ENCODE measurements at places on chromosomes 5 and 9.

DNA sequence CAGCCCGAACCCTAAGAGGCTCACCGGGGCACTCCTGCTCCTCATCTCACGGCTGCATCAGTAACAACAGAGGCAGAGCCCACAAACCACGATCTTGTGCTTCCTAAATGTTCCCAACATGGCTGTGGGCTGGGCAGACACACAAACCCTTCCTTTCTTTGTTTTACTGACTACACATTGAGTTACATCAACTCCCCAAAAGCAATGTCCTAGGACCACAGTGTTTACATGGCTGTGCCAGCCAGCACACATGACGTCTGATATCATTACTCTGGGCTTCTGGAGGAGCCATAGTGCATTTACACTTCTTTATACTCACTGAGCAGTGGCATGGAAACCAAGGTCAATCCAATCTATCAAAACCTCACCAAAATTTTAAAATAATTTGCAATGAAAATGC, 101.4 kb downstream of the LHFPL2 start:
- no peak for DNase-seq

GRCh38 chr9:35114840-35115628, 628 bp downstream of the ATOSB start:
- DNase-seq = no peak

DNA sequence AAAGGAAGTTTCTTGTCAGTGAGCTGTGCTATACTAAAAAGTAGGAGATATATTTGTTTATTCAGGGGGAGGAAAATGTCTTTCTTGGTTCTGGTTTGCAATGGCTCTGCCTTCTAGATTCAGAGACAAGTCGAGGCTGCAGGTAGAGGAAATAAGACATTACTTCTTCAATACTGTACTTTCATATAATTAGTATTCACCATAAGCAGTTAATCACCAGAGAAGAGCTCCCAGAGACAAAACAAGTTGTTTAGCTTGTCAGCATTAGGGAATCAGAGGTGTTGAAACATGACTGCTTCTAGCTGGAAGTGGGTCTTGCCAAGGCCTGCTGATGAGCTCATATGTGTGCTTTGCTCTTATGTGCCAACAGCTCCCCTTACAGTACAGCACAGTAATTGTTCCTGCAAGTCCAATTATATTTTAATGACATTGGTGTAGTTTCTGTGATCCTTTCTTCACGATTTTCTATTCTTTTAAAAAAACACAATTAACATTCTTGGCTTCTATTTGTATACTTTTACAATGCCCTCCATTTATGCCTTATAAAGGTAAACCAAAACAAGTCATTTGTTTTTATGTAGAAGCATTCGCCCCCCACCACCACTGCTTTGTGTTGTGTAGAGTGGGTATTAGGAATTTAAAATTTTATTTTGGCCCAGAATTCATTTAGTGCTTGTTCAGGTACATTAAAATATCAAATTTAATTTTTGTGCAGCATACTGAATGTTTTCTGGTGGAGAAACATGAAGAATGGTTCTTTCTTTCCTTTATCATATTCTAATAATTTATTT, 112.2 kb downstream of the RPS23 start:
- DNase-seq = peak; percentile 72

DNA sequence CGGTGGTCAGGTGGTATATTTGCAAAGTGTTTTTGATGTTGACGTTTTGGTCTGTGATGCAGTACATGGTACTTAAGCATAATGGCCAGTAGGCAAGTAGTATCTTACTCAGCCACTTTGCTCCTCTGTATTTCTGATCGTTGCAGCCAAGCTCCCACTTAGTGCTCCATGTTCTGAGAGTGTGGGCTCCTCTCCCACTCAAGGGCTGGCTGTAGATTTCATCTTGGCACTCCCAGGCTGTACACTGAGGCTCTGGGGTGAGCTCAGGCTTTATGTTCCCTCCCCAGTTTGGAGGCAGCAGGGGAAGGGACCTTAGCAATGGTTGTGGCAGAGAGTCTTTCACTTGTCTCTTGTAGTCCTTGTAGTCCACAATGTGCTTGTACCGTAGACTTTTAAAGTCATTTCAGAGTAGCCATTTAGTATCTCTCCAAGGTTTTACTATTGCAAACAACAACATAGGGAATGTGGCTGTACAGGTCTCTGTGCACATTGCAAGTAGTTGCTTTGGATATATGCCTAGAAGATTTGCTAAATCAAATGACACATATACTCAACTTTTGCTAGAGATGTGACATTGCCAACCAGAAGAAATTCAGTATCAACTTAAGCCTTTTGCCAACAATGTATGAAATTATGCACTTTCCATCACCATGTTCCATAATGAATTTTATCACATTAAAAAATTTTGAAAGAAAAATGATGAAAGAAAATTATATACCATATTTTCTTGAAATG, 304.3 kb upstream of the CTNND2 start:
- DNase-seq = no peak

DNA sequence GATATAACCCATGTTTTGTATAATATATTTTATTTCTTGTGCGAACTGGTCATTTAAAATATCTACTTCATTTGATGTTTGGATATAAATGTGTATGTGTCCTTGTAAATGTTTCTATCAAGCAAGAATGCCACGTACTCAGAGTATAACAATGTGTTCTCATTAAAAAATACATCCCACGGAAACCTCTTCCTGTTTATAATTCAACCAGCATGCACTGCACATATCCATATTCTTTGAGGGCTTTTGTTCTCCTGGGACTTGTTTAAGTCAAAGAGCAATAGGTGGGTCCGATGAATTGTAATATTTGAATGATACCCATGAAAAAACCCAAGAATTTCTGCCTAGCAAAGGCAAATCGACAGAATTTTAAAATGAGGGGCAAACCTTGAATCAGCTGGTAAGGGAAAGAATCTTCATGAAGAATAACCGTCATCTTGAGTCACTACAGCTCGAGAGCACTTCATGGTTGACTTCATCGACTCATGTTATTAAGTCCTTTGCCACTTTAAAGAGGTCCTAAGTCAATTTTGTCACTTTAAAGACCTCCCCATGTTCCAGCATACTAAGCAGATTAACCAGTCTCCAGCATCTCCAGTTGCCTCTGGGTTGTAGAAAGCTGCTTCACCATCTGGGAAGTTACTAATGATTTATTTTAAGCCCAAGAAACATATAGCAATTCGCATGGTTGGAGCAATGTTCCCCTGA, 80.6 kb downstream of the NPR3 start:
- no peak for DNase-seq

All from body of pancreas (tissue), 4 donors.